ENCODE measurements at places on chromosomes 6 and 20.

DNA sequence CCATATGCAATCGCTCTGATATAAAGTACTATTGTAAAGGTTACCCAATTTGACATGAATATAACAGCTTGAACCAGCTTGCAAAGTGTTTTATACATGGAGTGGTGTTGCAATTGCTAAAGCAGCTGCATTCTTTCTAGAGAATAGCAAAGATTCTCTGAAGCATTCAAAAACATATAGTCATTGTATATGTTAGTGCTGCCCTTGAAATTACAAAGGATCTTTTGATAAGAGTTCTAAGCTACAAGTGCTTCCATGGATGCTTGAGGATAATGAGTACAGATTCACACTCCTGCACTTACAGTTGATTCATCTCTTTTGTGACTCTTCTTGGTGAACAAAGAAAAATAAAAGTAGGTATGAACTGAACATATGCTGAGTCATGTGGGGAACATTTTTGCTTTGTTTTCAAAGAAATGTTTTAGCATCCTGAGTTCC lies 175.7 kb downstream of the ALDH8A1 start:
- no peak for DNase-seq

GRCh38 chr6:42627674-42628073 lies 63.8 kb downstream of the UBR2 start:
- no peak for DNase-seq

- DNase-seq = peak; percentile 9
Measured at GRCh38 chr20:57678340-57678739, 31.5 kb downstream of the PMEPA1 start.

DNA sequence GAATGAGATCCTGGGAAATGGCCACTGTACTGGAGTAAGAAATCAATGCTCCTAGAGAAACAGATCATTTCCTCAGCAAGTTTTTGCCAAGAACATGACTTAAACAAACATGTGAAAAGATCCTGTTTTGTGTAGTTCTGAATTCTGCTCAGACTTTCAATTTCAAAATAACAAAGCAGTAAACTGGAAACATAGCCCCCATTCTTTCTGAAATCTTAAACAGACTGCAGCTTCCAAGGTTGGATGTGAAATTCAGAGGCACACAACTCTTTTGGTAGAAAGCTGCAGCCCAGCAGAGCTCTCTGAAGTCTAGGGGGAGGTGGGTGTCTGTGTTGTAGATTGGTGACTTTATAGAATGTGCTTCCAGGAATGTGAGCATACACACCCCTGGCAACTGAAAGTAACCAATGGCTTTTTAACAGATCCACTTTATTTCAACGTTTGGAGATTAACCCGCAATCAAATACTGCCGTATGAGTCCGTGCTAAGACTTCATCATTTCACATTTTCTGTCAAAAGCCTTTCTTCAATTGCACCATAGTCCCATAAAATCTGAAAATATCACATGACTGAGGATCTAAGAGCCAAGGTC lies 86.4 kb downstream of the ATXN1 start:
- DNase-seq = no peak

GRCh38 chr20:21101932-21102575 lies 4.1 kb downstream of the LINC00237 start:
- DNase-seq = no peak

- DNase-seq = no peak
Measured at GRCh38 chr6:105051941-105052471, 95.1 kb downstream of the LIN28B start.

DNA sequence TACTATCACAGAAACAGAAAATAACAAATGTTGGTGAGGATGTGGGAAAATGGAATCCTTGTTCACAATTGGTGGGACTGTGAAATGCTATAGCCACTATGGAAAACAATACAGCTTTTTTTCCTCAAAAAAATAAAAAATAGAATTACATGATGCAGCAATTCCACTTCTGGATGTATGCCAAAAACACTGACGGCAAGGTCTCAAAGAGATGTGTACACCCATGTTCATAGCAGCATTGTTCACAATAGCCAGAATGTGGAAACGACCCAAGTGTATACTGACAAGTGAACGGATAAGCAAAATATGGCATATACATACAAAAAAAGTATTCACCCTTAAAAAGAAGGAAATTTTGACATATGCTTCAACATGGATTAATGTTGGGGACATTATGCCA lies 213.4 kb downstream of the KHDC1L start:
- no peak for DNase-seq

DNA sequence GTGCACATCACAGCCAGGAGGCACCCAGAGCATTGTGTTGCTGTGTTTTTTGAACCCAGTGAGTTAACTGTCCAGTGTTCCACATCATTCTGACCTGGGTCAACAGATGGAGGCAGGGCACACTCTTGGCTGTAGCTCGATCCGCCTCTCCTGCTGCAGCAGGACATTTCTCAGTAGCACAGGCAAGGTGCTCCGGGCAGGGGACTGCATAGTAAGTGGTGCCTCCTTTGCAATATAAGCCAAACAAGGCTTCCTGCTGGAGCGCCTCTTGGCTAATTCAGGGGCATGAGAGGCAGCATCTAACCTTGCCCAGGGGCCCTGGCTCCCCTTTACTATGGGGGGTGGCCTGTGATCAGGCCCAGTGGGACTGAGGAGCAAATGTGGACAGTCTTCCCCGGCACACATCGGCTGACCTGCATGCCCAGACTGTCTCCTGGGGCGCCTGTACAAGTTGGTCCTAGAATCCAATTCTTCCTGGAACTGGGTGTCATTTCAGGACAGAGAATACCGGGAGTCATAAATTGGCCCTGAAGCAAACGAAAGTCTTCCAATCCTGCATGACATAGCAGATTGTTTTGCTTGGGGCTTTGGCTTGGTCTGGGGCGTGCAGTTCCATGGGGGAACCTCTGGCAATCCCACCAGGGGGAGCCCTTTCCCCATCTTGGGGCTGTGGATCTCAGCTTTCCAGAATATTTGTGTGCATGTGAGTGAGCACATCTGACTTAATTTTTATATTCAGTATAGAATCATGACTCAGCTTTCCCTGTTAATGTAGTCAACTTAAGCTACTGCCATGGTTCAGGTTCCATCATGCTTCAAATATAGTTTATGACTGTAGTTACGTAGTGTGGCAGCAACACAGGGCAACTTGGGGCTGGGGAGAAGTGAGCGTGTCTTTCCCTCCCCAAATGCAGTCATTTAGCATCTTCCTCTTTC lies 56.0 kb upstream of the DDR1 start:
- peak; percentile 41 for DNase-seq

DNA sequence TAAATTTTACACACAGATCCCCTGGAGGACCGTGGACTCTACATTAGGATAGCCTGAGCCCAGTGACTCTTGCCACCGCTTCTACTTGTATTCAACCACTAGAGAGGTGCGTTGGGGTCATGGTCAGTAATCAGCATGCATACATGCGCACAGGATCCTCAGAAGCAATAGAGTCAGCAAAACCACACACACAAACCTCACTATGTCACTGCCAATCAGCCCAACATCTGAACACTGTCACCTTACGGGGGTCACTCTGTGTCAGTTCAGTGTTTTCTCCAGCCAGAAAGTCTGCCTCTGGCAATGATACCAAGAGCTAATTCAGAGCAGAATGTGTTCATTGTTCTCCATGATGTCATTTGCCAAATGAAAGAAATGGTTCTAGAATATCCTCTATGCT lies 225.3 kb downstream of the KHDC1L start:
- no peak for DNase-seq

DNA sequence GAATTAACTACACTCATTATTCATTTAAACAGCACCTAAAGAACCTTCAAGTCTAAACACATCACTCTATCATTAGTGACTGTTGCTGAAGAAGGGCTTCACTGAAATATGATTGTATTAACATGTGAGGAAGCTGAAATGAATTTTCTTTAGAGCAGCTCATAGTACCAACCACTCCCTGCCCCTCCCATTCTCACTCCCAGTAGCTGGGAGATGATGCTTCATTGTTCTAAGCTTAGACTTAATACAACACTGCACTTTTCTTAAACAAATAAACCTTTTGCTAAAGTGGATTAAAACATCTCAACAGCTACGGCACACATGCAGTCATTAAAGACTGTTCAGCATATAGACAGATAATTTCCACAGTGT lies 63.1 kb downstream of the ATXN1 start:
- DNase-seq = no peak

DNA sequence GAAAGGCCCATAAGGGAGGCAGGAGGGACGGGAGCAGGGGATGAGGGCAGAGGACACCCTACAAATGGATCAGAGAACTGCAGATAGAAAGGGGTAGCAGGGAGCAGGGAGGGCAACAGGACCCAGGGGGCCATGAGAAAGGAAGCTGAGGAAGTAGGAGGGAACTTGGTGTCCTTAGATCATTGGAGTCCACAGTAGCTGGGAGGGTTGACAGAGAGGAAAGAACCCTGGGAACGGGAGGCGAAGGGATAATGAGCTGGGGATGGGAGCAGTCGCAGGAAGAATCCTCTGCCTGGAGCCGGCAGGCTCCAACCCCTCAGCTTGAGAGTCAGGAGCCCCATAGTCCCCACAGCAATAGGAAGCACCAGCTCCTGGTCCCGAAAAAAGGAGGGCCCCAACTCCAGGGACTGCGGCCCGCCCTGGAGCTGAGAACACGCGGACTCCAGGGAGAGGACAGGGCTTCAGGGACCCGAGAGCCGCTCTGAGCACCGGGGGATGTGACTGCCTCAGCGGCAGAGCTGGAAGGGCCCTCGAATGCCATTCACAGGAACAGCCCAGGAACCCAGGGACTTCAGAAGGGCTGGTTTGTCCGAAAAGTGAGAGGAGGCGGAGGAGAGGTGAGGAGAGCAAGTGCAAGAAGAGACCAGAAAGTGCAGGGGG lies 32.7 kb downstream of the HLA-A start:
- no peak for DNase-seq

DNA sequence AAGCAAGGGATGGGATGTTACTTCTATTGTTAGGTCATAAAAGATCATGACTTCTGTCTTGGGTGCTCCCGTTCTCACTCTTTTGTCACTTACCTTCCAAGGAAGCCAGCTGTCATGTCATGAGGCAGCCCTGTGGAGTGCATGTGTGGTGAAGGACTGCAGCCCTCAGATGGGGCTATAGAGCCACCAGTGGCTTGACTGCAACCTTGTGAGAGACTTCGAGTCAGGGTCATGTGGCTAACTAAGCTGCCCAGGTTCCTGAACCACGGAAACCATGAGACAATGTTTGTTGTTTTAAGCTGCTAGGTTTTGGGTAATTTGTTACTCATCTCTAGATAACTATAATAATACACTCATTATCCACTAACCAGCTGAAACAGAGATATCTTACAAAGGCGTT lies 477.1 kb downstream of the BTBD3 start:
- DNase-seq = no peak

DNA sequence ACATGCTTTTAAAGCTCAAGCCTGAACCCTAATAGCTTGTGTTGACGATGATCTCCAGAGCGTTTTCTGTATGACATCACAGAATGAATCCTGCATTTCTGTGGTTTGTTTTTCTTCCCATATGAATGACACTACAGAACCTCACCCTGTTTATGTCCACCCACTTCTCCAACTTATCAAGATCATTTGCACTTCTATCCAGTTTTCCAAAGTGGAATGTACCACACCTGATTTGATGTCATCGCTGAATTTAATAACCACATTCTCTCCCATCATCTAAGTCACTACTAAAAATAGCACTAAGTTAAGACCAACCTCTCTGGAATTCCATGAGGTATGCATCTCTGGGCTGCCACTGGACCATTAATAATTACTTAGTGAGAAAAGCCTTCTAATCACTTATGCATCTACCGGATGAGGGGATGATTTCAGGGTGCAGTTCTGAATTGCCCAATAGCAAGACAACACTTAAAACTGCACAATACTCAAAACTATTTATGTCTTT lies 33.3 kb upstream of the CITED2 start:
- DNase-seq = no peak

GRCh38 chr6:14066782-14067406 lies 50.7 kb upstream of the CD83 start:
- peak; percentile 89 for DNase-seq

DNA sequence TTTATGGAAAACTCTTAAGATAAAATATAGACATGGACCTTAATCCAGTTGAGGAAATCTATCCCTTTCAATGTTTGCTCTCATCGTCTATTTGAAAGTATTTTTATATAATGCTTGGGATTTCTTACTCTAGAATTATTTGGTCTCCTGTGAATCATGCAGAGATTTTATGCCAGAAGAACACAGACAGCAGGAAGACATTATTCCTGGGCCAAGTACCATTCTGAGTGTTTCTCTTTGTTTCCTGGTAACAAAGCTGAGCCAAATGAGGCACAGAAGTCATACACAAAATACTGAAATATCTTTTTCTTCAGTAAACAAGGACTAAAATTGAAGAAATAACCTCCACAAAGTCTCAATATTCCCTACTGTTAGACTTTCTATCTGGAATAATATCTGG lies 538.2 kb upstream of the EYS start:
- no peak for DNase-seq

- DNase-seq = no peak
Measured at GRCh38 chr6:111813237-111813636, 60.0 kb downstream of the FYN start.

DNA sequence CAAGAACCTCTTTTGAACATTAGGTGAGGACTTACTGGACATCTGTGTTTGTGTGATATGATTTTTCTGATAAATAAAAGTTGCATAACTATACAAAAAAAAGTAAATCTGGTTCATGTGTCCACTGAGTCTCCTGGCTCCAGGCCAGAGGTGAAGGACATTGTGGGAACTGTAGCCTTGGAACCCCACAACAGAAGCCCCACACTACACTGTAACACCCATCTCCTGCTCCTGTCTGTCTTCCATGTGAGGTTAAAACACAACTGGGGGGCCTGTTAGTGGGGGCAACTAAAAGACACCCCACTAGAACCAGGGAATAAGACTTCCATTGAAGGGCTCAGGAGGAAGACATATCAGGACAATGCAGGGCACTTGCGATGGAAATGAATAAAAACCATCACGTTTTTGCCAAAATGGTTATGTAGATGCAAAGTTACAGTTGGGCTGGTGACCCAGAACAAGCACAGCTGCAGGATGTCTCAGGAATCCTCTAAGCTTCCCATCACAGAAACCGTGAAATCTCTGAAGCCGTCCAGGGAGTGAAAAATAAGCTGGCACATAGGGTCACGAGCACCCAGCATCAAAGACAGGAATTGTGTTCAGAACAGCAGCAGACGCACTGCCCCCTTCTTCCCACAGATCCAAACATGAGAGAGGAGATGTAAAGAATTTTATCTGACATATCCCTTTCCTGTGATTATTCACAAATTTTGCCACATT lies 36.7 kb upstream of the PCSK2 start:
- DNase-seq = no peak

GRCh38 chr6:29632789-29633533 lies at the start of gene GABBR1:
Gene GABBR1, minus strand, starts transcription at chr6:29633183. Its CDS starts 798 bp downstream, at chr6:29632385.
- DNase-seq = no peak

DNA sequence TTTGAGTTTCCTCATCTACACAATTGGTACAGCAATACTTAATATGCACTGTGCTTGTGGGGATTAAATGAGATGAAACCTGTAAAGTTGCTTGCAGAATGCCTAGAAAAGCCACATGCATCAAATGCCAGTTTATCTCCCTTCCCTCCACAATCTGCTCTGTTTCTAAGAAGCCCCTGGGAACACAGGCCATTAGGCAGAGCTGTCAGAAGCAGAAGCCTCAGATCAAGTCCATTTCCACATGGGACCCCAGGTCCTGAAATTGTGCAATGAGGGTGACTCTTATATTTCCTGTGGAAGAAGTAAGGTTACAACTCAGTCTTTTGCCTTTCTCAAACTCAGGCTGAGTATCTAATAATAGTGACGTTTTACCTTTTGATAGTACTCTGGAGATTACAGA lies 737.4 kb downstream of the KIF16B start:
- DNase-seq = no peak

All from NCI-H2029 (cell line).